ENCODE measurements at places on chromosomes 1 and 21.

DNA sequence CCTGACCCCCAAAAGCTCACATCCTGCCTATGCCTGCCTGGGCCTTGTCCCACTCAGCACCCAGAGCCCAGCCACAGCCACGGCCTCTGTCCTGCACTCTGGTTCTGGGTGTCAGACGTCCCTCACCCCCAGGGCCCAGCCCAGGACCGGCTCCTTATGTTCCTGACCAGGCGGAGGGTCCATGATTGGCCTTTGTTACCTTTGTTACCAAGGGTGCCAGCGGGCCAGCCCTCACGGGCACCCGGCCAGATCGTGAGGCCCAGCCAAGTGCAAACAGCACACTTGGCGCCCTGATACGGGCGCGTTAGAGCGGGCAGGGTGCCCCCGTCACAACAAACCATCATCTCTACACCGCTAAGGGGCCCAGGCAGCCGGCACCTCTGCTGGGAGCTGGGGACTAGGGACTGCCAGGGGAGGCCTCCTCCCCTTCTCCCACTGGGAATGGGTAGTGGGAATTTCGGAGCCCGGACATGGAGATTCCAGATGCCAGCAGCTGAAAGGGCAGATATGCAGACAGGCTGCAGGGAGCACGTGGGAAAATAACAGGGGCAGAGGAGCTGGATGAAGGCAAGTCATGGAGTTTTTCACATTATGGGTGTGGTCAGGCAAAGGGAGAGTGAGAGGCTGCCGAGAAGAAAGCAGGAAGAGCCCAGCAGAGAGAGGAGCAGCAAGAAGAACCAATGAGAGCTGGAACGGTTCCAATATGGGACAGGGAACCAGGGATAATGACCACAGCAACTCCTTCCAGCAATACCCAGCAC, 22.1 kb downstream of the HSPG2 start:
- no peak for DNase-seq

GRCh38 chr1:59404796-59405195, 107.9 kb downstream of the FGGY start:
- DNase-seq: no peak

DNA sequence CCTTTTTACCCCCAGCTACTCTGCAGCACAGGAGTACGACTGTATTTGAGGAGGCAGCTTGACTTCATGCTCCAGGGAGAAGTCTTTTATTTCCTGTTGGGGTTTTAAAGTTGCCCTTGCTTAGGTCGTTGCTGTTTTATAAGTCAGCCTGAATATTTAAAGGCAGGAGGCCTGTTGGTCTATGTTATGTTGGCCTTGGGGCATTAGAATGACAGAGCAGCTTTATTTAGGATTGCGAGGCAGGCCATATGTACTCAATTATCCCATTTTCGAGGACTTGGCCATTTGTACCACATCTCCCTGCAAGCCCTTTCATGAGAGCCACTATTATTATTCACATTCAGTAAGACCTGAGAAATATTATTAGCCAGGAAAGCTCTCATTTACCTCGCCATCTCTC, 47.0 kb downstream of the KIF26B start:
- no peak for DNase-seq

GRCh38 chr1:149929856-149930255, 2.3 kb upstream of the SF3B4 start:
- DNase-seq: no peak

- no peak for DNase-seq
These were observed 22.5 kb downstream of the CEPT1 start for GRCh38 chr1:111162488-111162880.

GRCh38 chr21:44896561-44897286, 23.2 kb upstream of the PTTG1IP start:
- no peak for DNase-seq

- no peak for DNase-seq
These were observed 2.8 kb downstream of the PTPRU start for GRCh38 chr1:29239142-29239541.

- DNase-seq: no peak
These were observed 39.3 kb downstream of the NFIA start for GRCh38 chr1:61121631-61122030.

- peak; percentile 74 for DNase-seq
These were observed 164.7 kb downstream of the GALNT2 start for GRCh38 chr1:230231774-230232145.

GRCh38 chr1:9782897-9783296, 40.9 kb downstream of the CLSTN1 start:
- no peak for DNase-seq

- no peak for DNase-seq
These were observed 1.3 kb downstream of the FAM20B start for GRCh38 chr1:179026813-179027669.

Data from testis (tissue), 5 donors.